GM04503 (cell line): ENCODE measurements at places on chromosomes 13 and 19.

DNA sequence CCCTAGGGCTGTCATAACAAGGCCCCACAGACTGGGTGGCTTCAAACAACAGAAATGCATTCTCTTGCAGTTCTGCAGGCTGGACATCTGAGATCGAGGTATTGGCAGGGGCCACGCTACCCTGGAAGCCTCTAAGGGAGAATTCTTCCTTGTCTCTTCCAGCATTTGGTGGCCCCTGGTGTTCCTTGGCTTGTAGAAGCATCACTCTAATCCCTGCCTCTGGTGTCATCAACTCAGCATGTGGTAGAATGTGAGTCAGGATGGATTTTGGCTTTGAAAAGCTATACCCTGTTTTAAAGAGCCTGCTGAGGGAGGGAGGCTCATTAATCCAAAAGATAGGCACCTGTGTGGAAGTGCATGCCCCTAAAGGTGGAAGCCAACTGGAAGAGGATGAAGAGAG, 7.9 kb upstream of the GGACT start:
- DNase-seq, result no peak

GRCh38 chr13:84705982-84706710, 823.9 kb upstream of the SLITRK1 start:
- DNase-seq, result no peak

GRCh38 chr19:56839652-56840450, 675 bp downstream of the PEG3 start:
- DNase-seq, result no peak

DNA sequence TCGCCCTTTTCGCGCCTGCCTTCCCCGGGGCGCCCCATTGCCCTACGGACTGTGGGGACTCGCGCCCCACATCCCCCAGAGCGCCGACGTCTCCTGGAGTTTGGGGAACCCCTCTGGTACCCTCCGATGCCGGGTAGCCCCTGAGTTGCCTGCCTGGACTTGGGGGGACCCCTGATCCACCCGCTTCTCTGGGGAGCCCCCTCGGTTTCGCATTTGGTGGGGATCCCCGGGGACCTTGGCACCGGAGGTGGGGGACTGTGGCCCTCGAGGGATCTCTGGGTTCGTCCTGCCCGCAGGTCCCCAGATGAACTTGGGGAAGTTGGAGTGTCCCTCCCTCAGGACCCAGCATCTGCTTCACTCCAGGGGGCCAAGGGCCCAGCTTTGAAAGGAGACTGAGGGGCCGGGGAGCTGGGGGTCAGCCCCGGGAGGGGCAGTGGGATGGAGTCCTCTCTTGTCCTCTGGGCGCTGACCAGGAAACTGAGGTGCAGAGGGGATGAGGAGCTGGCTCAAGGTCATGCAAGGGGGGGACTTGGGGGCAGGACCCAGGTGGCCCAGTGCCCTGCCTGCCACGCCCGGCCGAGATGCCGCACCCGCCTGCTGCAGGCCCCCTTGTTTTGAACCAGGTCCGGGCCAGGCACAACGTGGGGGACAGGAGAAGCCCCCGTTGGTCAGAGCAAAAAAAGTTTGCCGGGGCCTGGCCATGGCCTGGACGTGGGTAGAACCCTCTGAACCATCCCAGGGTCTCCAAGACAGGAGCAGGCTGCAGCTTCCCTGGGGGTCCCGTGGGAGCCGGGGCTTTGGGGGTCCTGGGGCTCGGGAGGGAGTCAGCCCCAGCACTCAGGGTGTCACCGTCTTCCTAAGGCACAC, 1.0 kb downstream of the EFNA2 start:
- DNase-seq, result no peak

DNA sequence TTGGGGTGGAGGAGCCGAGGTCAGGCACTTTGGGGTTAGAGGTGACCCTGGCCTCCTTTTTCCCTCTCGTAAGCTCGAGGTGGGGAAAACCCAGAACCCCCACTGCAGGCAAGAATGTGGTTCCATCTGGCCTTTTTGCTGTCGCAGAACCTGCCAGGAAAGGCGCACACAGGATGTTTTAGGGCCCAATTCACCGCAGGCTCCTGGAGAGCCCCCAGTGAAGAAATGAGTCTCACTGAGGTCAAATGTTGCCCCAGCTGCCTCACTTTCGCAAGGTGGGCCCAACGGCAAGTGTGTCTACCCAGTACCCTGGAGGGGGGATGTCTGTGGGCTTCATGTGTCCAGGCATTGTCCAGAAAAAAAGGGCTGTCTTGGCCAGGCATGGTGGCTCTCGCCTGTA, 61.8 kb downstream of the PEX11G start:
- no peak for DNase-seq

GRCh38 chr19:12145348-12145747, 5.2 kb upstream of the ZNF20 start:
- DNase-seq, result no peak

DNA sequence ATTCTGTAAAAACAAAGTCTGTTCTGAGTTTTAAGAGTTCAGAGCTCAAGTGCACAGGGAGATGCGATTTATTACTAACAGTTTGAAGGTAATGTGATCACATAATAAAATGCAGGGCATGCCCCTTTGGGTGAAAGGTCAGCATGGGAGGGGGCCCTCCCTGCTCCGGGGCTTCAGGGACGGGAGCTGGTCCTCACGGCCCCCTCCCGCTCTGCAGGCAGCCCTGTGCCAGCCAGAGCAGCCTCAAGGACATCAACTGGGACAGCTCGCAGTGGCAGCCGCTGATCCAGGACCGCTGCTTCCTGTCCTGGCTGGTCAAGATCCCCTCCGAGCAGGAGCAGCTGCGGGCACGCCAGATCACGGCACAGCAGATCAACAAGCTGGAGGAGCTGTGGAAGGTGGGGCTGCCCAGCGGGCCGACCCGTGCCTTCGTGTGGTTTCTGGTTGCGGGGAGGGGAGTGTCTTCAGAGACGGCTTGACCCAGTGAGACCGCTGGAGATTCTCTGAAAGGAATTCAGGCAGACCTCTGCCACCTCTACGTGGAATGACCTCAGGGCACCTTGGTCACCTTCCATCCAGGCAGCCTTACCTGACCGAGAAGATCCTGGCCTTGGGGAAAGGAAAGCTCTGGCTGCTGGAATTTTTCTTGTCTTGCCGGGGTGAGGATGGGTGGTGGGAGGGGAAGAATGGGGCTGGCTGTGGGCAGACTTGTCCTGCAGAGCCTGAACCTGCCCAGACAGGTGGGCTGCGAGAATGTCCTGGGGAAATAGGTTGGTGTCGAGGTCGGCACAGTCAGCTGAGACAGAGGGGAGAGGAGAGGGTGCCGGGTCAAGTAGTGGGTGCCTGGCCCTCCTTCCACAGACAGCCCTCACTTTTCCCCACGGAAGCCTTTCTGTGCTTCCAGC, 19.0 kb downstream of the UPF1 start:
- no peak for DNase-seq

DNA sequence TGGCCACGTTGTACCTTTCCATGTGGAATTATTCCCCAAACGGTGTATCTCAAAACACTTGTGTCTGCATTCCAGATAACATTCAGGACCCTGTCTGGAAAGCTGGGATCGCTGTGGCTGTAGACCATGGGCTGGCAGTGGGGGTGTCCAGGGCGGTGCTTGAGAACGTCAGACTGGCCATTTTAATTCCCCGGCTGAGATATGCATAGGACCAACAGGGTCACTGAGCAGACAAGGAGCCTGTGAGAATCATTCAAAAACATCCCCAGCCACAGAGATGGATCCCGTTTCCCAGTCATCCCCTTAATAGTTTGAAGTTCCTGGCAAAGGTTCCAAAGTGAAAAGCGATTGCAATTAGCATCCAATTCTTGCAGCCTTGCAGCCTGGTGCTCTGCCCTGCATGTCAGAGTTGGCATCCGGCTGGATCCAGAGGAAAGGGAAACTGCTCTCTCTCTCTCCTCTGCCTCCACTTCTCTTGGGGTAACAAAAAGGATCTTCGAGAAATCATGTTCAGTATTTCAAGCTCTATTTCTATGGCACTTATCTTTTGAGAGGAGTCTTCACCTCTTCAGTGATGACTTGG, 41.6 kb downstream of the IFT88 start:
- DNase-seq, result no peak

DNA sequence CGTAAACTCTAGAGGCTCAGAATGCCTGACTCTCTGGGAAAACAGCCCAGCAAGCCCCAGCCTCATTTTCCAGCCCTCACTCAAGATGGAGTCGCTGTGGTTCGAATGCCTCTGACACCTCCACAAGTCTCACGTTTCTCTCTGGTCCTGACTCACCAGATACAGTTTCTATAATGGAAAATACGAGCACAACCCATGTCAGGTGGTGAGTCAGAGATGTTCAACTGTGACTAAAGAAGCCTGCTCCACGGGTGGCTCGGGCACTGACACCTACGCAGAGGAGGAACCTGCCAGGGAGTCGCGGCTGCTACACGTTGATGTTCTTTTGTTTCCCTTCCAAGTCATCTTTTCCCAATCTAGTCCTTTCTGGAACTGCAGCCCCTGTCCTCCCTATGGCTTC, 87.1 kb upstream of the STK24 start:
- peak; percentile 25 for DNase-seq

GRCh38 chr19:1243768-1244692, 2.5 kb downstream of the ATP5F1D start:
- DNase-seq, result no peak

- DNase-seq, result no peak
Measured at GRCh38 chr13:111620586-111620985, 300.1 kb downstream of the TEX29 start.

DNA sequence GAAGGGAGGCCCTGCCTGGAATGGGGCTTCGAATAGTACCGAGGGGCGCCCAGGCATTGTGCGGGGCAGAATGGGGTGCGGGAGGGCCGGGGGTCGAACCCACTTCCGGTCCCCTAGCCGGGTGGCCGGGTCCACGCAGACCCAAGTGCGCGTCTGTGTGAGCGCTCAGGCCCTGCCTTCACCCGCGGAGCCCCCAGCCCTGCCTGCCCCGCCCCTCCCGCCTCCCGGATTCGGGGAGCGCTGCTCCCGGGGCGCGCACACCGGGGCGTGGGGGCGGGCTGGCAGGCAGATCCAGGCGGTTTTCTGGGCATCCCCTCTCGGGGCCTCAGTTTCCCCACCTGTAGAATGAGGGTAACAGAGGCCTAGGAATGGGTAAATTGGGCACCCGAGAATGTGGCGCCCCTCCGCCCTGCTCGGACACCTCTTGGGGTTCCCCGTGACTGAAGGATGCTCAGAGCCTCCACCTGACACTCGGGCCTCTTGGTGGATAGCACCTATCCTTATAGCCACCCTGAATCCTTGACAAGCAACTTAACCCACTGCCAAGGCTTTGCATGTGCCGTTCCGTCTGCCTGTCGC, 682 bp downstream of the PIK3R2 start:
- DNase-seq, result no peak

GRCh38 chr13:32390048-32390447, 37.9 kb downstream of the N4BP2L1 start:
- DNase-seq, result no peak

GRCh38 chr19:15112385-15112784, 5.2 kb downstream of the SYDE1 start:
- DNase-seq, result no peak

GRCh38 chr19:16003391-16003790, 54.6 kb downstream of the OR10H4 start:
- no peak for DNase-seq

DNA sequence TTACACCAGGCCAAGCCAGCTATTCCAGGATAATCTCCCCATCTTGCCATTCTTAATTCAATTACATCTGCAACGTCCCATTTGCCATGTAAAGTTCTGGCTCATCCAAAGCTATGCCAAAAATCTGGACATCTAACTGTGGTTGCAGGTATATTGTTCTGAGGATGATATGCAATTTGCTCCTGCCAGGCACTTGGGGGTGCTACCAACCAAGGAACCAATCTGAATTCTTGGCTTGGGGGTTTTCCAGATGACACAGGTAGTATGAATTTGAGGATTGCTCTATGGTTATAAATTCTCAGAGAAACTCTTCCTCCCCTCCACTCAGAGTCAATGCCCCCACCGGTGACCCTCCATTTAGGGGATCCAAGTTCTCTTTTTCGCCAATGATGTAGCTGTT, 33.0 kb downstream of the CRYL1 start:
- no peak for DNase-seq

- DNase-seq, result no peak
Measured at GRCh38 chr13:27023385-27024073, 148.1 kb downstream of the USP12 start.

DNA sequence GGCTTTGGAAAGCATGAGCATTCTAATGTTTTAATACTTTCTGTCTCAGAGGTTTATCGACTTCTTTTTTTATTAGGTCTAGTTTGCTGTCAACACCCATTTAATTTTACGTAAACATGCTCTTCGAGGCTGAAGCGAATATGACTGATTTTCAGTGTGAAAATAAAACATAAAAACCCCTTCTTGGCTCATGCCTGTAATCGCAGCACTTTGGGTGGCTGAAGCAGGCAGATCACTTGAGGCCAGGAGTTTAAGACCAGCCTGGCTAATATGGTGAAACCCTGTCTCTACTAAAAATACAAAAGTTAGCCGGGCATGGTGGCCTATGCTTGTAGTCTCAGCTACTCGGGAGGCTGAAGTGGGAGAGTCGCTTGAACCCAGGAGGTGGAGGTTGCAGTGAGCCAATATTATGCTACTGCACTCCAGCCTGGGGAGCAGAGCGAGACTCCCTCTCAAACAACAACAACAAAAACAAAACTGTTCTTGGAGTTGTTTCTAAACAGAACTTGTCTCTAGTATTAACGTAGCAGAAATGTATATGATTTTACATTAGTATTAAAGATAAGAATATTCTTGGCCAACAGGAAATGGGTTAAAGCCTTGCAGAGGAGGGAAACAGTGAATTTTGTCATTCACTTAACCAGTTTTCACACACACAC, 7.1 kb upstream of the IGFL3 start:
- no peak for DNase-seq

DNA sequence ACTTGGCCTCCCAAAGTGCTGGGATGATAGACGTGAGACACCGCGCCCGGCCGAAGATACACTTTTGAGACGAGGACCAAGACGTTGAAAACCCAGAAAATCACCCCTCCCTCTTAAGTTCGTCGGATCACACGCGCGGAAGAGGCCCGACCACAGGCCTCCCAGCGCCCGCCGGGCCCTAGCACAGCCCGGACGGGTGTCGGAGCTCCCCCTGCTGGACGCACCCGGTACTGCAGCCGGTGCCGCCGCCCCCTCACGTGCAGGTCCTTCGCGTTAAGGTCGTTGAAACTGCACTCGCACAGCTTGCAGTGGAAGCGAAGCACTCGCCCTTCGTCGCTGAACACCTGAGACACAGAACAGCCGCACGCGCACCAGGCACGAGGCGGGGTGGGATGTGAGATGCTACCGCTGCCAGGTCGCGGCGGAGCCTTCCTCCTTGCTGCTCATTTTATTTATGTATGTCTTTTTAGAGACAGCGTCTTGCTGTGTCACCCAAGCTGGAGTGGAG, 35.7 kb upstream of the MATK start:
- DNase-seq, result no peak

DNA sequence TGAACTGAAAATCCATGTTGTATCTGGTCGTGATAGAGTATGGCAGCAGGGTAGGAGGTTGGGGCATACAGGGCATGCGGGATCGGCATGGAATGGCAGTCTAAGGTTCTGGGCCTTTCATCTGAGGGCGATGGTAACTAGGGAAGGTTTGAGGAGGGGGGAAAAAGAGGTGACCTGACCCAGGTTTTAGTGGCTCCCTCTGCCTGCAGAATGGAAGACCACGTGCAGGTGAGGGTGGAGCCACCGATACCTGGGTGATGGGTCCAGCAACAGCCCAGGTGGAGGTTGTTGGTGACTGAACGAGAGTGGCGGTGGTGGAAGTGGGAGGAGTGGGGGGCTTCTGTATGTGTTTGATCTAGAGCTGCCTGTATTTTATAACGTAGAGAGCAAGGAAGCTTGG, 3.8 kb downstream of the ZNF749 start:
- DNase-seq, result no peak
